ENCODE measurements at places on chromosomes 6 and 20.

DNA sequence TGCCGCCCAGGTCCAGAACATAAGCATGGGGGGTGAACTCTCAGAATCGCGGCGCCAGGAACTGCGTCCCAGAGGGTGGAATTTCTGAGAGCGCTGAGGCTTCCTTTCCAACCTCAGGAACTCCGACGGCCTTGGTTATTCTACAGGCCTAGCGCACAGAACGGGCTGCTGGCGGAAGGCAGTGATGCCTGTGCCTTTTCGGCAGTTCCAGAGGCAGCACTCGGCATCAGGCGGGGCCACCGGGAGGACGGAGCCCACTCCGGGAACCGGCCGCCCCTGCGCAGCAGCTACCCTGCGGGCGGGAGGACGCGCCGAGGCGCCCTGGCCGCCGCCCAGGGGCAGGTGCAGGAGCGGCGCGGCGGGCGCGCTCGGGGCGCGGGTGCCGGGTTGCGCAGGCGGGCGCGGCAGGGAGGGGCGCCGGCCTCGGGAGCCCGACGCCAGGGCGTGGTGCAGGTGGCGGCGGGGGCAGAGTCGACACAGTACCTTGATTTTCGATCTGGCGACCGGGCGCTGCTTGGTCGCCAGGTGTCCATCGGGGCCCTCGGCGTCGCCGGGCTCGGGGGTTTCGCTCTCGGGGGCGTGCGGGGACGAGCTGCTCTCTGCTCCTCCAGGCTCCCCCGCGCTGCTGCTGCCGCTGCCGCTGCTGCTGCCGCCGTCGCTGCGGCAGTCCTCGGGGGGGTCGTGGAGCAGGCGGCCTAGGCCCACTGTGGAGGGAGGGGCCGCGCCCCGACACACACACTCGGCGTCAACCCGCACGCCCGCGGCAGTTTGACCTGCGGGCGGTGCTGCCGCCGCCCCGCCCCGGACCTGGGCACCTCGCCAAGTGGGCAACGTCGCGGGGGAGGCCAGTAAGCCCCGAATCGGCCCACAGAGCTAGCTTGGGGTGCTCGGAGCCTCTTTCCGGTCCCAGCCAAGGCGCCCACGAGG lies 1.3 kb downstream of the OVOL2 start:
- no peak for DNase-seq

DNA sequence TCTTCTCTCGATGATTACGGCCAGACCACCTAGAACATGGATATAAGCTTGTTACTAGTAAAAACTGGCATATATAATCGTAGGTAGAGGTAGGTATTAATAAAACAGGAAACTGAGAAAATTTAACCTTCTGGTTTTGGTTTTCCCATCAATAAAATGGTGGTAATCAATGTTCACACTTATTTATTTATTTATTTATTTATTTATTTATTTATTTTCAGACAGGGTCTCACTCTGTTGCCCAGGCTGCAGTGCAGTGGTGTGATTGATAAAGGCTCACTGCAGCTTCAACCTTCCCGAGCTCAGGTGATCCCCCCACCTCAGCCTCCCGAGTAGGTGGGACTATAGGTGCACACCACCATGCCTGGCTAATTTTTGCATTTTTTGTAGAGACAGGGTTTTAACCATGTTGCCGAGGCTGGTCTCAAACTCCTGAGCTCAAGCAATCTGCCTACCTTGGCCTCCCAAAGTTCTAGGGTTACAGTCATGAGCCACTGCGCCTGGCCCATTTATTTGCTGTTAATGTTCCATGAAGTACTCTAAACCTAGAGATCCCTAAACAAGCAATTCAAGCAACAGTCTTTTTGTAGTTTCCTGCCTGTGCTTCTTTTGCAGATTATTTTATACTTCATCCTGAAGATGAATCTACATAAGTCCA lies 11.5 kb downstream of the TOMM6 start:
- peak; percentile 36 for DNase-seq

- DNase-seq = peak; percentile 56
Measured at GRCh38 chr6:155185544-155185943, 78.3 kb upstream of the CLDN20 start.

DNA sequence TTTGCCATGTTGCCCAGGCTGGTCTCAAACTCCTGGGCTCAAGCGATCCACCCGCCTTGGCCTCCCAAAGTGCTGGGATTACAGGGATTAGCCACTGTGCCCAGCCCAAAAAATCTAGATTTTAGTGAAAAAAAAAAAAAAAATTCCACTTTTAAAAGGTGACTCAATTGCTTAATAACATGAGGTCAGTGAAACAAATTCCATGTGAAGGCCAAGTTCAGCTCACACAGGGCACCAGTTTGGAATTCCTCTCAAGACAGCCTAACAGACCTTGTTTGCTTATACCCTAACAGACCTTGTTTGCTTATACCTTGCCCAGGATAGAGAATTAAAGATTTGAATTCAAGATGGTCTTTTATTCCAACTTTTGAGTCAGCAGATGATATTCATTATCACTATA lies 5.1 kb downstream of the RRBP1 start:
- DNase-seq = no peak

- no peak for DNase-seq
Measured at GRCh38 chr6:44002593-44003344, 124.5 kb downstream of the MRPL14 start.

DNA sequence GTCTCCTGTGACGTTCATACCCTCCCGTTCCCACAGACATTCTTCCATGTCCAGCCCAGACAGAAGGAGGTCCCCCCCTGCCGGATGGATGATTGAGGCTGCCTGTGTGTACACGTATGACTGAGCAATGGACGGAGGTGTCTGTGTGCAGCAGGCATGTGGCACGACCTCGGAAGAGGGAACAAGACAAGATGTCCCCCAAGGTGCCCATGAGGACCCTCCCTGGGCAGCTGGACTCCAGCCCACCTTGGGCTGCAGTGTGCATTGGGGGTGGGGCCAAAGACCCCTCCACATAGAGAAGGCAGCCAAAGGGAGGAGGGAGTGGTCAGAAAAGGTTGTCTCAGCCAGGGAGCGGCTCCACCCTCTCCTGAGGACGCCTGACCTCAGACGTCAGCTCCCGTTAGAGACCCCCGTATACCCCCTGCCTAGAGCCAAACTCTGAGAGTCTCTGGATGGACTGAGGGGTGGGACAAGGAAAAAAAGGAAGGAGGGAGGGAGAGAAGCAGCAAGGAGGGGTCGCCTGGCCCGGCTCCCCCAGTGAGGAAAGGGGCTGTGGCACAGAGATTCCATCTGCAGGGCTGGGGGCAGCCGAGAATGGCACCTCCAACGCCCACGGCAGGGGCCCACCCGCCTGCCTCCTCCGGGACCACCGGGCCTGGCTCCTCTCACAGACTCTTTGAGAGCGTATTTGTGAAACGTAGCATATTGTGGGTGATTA lies 92.9 kb upstream of the BHLHE23 start:
- DNase-seq = no peak

GRCh38 chr6:169019727-169020491 lies 233.7 kb downstream of the THBS2 start:
- no peak for DNase-seq

- no peak for DNase-seq
Measured at GRCh38 chr20:53329781-53330180, 263.9 kb downstream of the ZNF217 start.

Data from renal pelvis (tissue), 12 donors.